ENCODE measurements at places on chromosomes 16 and 17.
A peak's percentile ranks its signal among the peaks of the same experiment; 100 is the strongest.

DNA sequence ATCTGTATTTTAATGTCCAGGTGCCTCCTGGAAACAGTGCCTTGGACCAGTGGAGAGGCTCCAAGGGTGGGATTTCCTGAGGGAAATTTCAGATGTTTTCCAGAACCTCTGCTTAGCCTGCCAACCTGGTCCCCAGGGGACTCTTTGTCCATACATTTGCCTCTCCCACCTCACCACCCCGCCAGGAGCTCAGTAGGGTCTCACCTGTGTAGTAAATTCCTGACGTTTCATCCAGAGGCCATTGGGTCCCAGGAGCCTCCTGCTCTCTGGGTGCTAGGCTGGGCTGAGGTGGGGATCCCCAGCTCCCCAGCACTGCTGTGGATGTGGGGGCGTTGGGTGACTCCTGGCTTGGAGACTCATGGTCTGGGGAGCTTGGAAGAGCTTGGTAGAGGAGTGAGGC is 2.7 kb downstream of the NLRP1 start:
- no peak for DNase-seq

- DNase-seq, result no peak
These were observed 51.0 kb downstream of the CNOT1 start for GRCh38 chr16:58578642-58579041.

DNA sequence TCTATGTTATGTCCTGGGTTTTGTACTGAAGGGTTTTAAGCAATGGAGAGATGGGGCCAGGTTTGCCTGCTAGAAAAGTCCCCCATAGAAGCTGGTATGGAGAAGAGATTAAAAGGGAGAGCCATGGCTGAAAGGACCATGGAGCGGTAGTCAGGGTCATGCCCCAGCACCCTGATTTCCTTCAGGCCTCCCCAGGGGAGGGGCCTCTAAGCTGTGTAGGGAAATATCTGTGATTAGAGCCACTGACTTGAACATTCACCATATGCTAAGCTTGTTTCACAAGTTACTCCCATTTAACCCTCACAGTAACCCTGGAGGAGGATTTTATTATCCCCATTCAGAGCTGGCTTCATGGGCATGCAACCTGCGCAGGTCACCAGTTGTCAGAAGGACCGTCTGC is 3.8 kb upstream of the ATP2A3 start:
- DNase-seq, result no peak

GRCh38 chr17:1190751-1191331 is 11.1 kb upstream of the ABR start:
- DNase-seq, result peak; percentile 43

DNA sequence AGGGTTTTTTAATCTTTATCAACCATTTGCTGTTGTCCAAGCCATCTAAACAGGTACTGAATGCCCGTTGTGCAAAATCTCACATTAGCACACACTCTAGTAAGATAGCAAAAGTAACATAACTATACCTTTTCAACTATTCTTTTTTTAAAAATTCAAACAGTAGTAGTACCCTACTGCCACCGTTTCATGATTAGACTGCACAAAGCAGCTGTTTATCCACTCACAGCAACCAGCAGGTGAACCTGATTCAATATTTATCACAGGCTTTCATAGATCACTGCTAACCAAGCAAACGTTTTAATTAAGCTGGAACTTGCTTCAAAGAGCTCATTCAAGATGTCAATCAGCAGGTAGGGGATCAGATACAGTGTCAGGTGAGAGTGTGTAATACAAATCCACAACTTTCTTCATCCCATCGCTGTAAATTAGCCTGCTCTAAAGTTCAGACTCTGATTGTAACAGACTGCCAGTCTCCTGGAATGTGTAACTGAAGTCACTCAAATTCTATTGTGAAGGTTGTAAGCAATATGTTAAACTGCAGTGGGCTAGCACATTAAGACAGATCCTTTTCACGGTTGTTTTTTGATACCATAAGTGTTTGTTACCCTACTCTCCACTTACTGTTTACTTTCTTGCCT is 47.3 kb downstream of the BRIP1 start:
- DNase-seq, result no peak

GRCh38 chr16:66487580-66488275 is 60.6 kb downstream of the BEAN1 start:
- no peak for DNase-seq

GRCh38 chr17:44932096-44932786 is 15.3 kb downstream of the KIF18B start:
- no peak for DNase-seq

GRCh38 chr16:16021020-16021419 is 71.6 kb downstream of the ABCC1 start:
- no peak for DNase-seq

DNA sequence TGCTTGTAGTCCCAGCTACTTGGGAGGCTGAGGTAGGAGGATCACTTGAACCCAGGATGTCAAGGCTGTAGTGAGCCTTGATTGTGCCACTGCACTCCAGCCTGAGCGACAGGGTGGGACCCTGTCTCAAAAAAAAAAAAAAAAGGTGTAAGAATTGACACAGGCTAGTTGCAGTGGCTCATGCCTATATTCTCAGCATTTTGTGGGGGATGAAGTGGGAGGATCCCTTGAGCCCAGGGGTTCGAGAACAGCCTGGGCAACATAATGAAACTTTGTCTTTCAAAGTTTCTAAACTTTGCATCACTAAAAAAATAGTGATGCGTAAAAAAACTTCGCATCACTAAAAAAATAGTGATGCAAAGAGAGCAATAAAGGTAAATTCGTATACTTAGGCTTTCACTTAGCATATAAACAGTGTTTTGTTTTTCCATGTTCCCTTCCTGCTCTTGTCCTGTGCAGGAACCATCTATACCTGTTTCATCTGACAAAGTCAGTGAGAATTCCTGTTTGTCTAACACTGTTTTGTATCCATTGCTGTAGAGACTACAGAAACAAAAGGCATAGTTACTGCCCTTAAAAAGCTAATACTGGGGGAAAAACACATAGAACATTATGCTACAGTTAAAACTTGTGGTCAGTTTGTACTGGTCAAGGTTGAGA is 32.1 kb downstream of the CTCF start:
- no peak for DNase-seq

GRCh38 chr17:52170963-52171572 is 12.6 kb upstream of the CA10 start:
- DNase-seq, result no peak

DNA sequence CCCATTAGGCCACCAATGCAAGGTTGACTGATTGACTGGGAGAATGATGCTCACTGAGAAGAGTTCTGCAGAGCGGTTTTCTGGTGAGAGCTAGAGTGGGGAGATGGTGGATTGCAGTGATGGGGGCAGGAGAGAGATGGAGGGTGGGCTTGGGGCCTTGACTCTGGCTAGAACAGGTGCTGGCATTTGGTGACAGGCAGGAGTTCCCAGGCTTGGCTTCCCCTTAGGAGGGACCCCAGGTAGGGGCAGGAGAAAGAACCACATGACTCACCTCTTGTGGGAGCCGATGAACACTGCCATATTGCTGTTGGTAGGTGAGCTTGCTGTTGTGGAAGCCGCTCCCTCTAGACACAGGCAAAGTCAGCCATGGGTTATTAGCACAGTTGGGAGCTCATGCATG is 8.0 kb downstream of the CD300LB start:
- DNase-seq, result no peak

DNA sequence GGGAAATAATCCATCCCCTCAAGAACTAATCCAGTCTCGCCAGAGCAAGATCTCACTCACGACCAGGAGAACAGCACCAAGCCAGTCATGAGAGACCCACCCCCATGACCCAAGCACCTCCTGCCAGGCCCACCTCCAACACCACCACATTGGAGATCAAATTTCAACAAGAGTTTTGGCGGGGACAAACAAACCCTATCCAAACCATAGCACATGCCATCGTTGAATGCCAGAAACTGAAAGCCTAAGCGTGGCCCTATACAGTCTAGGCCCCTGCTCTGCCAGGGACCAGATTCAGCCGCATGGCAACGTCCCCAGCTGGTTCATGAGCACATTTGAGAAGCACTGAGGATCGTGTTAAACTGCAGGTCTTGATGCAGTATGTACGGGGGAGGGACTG is 57.3 kb downstream of the AXIN2 start:
- DNase-seq, result no peak

- no peak for DNase-seq
These were observed 50.5 kb downstream of the DYNLRB2 start for GRCh38 chr16:80591071-80591915.

DNA sequence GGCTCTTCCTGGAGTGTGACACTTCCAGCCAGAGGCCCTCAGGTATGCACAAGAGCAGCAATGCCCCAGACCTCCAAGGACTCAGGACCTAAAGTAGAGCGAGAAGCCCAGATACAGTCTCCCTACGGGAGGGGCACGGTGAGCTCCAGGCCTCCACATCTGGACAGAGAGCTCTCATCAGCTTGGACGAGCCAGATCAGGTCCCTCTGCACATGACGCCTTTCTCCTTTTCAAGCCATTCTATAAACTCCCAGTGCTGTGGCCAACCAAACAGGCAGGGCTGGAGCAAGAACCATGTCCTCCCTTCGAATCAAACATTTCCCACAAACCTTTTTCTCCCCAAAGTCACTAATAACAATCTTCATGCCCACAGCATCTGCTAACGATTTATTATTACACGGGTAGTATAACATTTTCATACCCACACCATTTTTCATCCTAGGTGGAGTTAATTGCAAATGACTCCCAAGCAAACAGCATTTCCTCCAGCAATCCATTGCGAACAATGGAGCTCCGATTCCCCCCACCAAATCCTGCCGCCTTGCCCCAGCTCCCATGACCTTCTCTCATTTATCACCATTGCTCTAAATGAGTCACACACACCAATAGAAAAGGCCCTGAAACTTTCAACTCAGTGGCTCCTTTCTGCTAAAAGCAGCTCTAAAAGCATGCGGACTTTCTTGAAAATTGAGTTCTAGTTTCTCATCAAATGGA is 24.2 kb upstream of the NLRP1 start:
- DNase-seq, result no peak

GRCh38 chr17:27980043-27980442 is 62.4 kb upstream of the NLK start:
- DNase-seq, result peak; percentile 48

DNA sequence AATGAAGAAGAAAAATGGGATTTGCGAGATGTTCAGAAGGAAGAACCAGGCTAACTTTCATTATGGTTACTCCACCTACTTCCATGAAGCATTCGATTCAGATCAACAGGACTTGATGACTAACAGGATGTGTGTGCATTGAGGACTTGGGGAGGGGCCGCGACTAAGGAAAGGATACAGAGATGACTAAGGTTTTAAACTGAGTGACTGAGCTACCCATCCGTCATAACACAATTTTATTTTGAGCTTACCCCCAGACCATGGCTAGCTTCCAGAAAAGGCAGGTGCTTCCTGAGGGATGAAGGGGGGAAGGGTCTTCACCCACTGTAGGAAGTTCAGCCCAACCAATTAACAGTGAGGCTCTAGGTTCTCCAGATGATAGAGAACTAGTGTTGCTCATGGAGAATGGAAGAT is 2.5 kb upstream of the CDYL2 start:
- DNase-seq, result no peak

- DNase-seq, result no peak
These were observed 2.7 kb upstream of the TANC2 start for GRCh38 chr17:62963296-62963695.

DNA sequence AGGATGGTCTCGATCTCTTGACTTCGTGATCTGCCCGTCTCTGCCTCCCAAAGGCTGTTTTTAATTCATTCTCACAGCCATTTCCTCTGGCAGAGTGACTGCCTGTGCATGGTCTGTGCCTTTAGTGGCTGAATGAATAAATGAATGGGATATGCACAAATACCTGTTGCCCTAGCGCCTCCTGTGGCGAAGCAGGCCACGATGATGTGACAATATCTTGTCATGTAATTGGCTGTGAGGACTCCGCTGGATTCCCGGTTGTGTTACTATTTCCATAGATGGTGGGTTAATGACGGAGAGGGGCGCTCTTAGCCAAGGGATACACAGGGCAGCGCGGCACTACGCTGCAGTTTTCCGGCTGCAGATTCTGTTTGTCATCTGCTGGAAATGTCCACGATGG is 26.8 kb upstream of the ENDOV start:
- DNase-seq, result no peak

DNA sequence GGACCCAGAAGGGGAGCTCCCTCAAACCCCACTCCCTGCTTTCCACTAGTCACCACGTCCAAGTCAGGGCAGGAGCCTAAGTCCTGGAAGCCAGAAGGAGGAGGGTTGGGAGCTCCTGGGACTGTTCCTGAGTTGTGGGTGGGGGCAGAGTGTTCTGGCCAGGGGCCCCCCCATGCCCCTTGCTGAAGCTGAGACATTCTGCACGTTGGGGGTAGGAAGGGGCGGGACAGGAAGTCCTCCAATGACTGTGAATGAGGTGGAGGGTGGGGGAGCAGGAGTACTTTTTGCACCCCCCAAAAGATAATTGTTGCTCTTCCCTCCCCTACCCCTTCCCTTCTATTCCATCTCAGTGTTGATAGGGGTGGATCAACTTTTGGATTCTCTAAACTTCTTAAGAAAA is 21.4 kb upstream of the C17orf113 start:
- no peak for DNase-seq

- DNase-seq, result no peak
These were observed 11.6 kb downstream of the HSBP1 start for GRCh38 chr16:83819361-83819760.

DNA sequence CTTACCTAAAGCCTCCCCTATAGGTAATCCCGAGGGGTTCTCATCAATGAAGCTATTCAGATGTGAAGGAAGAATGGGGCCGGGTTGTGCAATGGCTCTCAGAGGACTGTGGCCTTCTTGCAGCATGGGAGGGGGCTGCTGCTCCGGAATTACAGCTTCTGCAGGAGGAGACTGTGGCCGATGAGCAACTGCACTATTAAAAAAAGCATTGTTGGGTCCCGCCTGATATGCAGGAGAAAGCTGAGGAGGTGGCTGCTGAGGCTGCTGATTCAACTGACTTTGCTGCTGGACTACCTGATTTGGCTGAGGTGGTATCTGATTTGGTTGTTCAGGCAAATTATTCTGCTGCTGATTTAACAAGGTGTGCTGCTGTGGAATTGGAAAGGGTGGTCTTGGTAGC is 64.8 kb downstream of the CACNG1 start:
- DNase-seq, result no peak

DNA sequence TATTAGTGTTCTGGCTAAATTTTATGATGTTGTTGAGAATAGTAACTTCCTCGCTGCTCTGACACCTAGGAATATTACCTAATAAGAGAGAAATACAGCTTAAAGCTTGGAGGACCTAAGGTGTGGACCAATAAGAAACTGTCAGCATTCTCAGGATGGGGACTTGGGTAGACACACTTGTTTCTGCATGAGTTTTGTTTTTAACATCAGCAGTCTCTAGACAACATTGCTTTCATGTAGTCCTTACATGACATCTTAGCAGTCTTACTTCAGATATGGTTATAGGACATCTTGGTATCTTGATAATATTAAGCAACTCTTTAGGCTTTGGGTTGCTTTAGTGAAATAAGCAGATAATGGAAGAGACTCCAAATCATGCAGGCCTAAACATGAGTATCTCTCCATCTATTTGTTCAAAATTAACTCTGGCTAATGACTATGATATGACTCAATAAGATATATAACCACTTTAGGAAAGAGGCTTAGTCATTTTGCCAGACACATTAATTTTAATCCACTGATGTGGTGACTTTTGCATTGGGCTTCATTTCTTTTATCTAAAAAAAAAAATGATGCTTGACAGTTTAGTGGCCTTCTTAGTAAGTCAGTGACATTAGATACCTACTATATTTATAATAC is 84.5 kb downstream of the WNT3 start:
- DNase-seq, result no peak

Measured in PC-9 (cell line).